ENCODE measurements at places on chromosomes 5 and 9. TPM values are rescaled to one million over a fixed set of nuclear protein-coding genes. Genes with fewer than 3 reads are reported as not detected.

Gene HAVCR1
- total RNA-seq = 54.8 TPM

Gene NUTM2F
- total RNA-seq = not detected

Gene CTSV
- 3.0 TPM for total RNA-seq

Gene SLC6A18
- total RNA-seq = not detected

Gene RLN1
- total RNA-seq = not detected

Gene UBE2D2
- 126 TPM for total RNA-seq

Gene IL33
- not detected for total RNA-seq

Gene PCA3
- not detected for total RNA-seq

Gene C5orf52
- not detected for total RNA-seq

Gene GFRA3
- total RNA-seq = not detected

Gene NSD1
- 15.4 TPM for total RNA-seq

Gene PPIC
- 21.9 TPM for total RNA-seq

- no peak for DNase-seq
These were observed 20.7 kb upstream of the IL33 start for GRCh38 chr9:6194934-6195333.

GRCh38 chr5:126014676-126015075 lies 408.5 kb upstream of the GRAMD2B start:
- no peak for DNase-seq

DNA sequence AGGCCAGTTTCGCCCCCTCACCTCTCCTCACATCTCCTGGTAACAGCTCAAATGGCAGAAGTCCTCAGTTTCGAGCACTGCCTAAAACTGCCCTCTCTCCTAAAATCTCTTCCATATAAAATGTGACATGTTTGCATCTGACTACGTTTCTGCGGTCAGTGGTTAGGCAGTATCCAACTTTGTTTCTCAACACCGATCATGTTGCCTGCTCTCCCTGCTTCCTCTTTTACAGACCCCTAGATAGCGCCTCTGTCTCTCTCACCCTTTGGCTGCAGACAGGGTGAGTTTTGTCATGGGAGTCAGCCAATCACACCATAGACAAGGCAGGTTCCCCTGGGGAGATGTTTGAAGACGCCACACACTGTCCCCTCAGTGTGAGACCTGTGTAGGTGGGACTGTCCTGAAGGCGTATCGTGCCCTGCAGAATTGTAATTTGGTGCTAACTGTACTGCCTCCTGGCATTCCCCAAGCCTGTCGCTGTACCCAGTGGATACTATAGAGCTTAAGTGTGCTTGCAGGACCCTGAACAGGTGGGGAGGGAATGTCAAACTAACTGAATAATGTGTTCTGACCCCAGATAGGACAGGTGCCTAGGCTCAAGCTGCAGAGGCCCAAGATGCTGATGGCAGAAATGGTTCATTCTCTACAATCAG lies 1.1 kb downstream of the HEXB start:
- no peak for DNase-seq

DNA sequence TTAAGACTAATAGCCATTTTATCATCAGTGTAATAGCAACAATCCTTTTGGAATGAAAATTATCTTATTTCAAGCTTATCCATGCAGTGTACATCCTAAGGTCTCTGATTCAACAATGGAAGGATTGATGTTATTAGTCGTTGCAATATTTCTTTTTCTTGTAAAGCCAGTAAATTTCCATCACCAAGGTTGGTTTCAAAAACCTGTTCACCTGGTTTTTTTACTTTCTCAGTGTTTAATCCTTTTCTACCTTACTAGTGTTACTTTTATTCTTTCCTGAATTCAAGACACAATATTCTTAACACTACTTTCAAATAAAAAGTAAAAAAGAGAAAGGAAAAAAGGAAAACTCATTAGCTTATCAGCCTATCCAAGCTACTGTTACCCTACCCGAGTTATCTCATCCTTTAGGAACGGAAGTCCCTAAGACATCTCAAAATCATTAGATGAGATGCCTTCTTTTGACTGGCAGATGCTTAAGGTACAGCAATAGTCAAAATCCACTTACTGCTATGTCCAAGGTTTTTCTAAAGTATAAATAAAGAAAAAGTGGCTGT lies 5.4 kb downstream of the ZFR start:
- no peak for DNase-seq

DNA sequence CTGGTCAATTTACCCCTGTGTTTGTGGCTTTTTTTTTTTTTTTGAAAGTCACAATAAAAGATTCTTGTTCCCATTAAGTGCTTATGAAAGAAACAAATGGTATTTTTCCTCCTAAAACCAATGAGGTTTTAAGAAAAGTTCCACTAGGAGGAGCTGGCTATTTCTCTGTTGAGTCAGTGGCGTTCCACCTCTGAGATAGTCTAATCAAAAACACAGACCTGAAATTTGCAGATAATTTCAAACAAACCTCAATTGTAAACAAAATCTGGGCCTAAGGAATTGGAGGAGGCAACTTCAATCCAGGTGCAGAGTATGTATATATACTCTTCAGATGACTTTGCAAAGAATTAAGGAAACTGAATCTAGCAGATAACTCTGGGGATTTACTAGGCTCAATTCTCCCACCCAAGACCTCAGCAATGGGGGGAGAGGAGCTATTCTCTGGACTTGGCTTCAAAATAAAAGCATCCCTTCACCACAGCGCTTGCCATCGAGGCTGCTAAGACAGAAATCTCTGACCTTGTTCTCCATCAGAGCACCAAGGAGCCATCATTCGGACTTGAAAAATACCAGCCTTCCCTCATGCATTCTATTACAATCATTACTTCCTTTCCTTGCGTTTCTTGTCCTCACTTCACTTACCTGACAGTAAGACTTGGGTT lies 52.4 kb downstream of the FANCC start:
- peak; percentile 46 for DNase-seq

- DNase-seq = no peak
These were observed 160.4 kb downstream of the SIL1 start for GRCh38 chr5:139037732-139038131.

GRCh38 chr5:167936022-167936421 lies 355.4 kb upstream of the WWC1 start:
- DNase-seq = no peak

GRCh38 chr9:86202338-86202882 lies 57.0 kb downstream of the C9orf153 start:
- peak; percentile 12 for DNase-seq

GRCh38 chr9:13396418-13396817 lies 116.9 kb upstream of the MPDZ start:
- DNase-seq = no peak

DNA sequence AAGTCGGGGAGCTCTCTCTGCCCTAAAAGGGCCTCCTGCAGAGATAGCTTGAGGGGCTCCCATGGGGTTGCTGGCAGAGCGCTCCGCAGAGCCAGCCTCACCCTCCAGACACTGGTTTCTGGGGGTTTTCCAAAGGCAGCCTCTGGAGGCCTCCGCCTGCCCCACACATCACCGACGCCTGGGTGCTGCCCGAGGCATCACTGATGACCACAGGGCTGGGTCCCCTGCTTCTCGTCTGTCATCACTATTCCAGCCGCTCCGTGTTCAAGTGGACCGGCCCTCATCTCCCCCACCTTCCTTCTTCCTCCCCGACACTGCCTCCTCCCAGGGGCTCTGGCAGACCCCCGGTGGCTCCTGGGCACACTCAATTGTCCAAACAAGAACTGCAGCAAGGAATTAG lies 64.1 kb upstream of the IRX4 start:
- no peak for DNase-seq

DNA sequence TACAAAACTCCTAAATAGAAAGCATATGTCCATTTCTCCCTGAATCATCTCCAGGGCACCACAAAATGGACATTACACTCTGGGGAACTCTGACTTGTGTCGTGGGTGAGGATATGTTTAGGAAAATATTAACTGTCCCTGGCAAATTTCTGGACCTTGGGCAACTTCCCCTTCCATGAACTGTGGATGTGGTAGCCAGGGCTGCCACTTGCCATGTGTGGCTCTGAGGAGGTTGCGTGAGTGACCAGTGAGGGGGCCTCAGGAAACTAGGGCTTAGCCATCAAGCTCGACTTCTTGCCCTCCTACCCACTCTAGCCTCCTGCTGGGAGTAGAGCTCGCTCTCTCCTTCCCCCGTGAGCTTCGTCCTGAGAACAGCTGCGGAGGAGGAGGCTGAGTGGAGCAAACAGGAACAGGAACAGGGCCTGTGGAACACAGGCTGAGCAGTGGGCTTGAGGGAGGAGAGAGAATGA lies 13.8 kb upstream of the STC2 start:
- no peak for DNase-seq

DNA sequence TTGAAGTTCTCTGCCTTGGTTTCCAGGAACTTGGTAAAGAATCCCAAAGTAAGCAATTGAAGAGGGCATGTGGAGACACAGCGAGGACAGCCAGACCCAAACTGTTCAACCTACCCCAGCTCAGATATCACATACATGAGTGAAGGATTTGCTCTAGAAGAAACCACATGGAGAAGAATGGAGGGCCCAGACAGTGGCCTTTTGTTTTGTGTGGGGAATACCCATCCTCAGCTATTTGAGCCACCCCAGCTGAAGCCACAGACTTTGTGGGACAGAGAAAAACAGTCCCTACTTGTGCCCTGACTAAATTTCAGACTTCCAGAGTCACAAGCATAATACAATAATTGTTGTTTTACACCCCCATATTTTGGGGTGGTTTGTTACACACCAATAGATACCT lies 387.1 kb downstream of the ZSWIM6 start:
- DNase-seq = no peak

- DNase-seq = no peak
These were observed 706.2 kb downstream of the NR2F1-AS1 start for GRCh38 chr5:92874790-92875189.

- DNase-seq = no peak
These were observed 49.1 kb downstream of the MTMR12 start for GRCh38 chr5:32263684-32264083.

- peak; percentile 71 for DNase-seq
These were observed 1093.9 kb upstream of the CDH6 start for GRCh38 chr5:30099634-30100033.

DNA sequence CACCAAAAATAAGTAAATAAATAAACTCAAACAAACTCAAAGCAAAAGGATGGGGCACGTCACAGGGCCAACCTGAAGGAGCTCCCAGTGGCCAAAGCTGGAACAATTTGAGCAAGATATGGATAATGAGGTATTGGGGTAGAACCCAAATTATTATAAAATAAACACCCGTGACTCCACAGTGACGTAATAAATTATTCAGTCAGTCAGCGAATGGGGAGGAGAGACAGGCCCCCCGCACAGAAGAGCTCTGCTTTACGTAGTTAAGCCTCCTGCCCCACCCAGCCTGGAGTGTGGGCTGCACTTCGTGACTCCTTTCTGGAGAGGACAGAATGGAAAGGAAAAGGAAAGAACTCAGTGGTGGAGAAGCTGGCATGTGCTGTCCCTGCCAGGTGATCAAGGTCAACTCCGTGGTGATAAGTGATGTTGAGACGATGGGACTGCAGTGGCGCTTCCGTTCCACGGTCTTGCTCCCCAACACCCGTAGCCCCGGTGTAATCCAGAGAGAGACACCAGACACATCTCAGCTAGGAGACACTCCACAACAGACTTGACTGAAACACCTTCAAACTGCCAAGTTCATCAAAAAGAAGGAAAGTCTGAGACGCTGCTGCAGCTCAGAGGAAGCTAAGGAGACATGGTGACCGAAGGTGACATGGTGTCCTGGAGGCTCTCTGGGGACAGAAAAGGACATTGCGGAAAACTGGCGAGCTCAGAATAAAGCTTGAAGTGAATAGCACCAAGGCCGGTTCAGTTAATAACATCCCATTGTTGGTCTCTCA lies 83.3 kb upstream of the COL5A1 start:
- no peak for DNase-seq

- no peak for DNase-seq
These were observed 23.2 kb upstream of the DAB2 start for GRCh38 chr5:39447968-39448367.

- no peak for DNase-seq
These were observed 5.8 kb downstream of the TMEM268 start for GRCh38 chr9:114616684-114617520.

DNA sequence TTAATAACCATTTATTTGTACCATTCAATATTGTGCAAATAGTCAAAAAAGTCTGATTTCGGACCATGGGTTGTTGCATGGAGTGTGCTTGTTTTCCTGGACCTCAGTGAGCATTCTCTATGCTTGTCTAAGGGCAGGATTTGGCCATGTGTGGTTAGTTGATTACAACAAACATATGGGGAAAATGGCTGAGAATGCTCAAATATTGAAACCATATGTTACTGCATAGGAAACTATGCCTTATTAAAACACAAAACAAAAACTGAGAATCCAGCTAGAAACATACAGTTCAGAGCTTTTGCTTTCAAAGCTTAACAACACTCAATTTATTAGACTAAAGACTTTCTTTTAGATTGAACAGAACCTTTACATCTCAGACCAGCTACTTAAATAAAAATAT lies 928.3 kb downstream of the NR2F1-AS1 start:
- DNase-seq = no peak

- no peak for DNase-seq
These were observed 118.7 kb downstream of the PSD2 start for GRCh38 chr5:139914218-139914807.

GRCh38 chr5:56419667-56420066 lies 186.5 kb upstream of the ANKRD55 start:
- DNase-seq = no peak

DNA sequence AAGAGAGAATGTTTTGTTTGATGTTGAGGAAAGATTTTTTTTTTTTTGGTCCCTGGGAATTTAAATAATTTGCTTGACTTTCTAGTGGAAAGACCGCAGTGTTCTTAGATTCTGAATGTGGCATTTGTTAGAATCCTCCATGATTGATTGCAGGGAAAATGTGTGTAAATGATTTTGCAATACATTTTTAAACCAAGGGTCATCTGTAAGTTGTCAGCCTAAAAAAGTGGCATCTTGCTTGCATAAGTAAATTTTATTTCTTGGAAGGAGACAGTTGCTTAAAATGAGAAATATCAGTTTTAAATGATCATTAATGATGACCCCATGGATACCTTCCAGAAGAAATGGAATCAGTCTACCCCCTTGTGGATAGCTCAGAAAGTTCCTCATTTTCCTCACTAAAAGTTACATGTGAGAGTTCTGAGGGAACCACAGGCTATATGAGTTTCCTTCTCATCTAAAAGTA lies 105.1 kb upstream of the SLC25A48 start:
- no peak for DNase-seq

- no peak for DNase-seq
These were observed 27.2 kb downstream of the SECISBP2 start for GRCh38 chr9:89345476-89345875.

DNA sequence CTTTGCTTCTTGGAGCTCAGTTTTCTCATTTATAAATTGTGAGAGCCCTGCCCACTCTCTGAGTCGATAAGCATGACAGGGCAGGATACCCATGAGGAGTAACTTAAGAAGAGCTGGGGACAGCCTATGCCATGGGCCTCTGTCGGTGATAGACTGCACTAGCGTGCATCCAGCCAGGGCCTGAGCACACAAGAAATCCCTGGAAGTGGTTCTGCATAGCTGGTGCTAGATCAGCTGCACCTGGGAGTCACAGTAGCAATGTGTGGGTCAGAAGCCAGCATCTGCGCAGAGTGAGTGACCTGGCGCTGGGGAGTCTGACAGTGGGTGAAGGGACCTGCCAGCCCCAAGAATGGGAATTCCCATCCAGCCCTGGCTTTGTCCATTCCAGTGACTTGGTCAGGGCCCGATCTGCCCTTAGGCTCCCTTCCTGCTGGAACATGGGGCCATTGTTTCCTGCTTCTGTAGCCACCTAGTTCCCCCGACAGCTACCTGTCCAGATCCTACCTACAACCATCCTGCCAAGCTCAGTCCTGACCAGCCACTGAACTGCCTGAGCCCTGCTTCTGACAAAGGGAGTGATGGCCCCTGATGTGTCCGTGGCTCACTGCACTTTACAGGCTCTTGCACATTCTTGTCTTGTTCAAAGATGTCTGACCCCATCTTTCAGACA lies 35.9 kb upstream of the NANS start:
- no peak for DNase-seq

GRCh38 chr9:7707934-7708333 lies 91.6 kb downstream of the DMAC1 start:
- no peak for DNase-seq

Data from Caki2 (cell line).